ENCODE measurements at places on chromosomes 7 and 10. TPM values are rescaled to one million over a fixed set of nuclear protein-coding genes. Genes with fewer than 3 reads are reported as not detected.
A peak's percentile ranks its signal among the peaks of the same experiment; 100 is the strongest.

GRCh38 chr10:61835946-61836887 is 65.3 kb upstream of the ARID5B start:
- no peak for DNase-seq

GRCh38 chr10:20596065-20596755 is 300.9 kb downstream of the NEBL start:
- DNase-seq, result no peak

GRCh38 chr10:73039635-73040034 is 57.0 kb downstream of the P4HA1 start:
- no peak for DNase-seq

GRCh38 chr7:30974605-30975255 is 11.0 kb downstream of the GHRHR start:
- DNase-seq, result no peak

GRCh38 chr7:21636694-21637093 is 93.9 kb downstream of the DNAH11 start:
- DNase-seq, result no peak

Gene CUZD1
- 3.4 TPM for total RNA-seq

GRCh38 chr7:29362380-29362779 is 167.8 kb downstream of the CHN2 start:
- no peak for DNase-seq

Gene HOXA6
- not detected for total RNA-seq

GRCh38 chr7:141663081-141663849 is 38.7 kb downstream of the DENND11 start:
- DNase-seq, result no peak

DNA sequence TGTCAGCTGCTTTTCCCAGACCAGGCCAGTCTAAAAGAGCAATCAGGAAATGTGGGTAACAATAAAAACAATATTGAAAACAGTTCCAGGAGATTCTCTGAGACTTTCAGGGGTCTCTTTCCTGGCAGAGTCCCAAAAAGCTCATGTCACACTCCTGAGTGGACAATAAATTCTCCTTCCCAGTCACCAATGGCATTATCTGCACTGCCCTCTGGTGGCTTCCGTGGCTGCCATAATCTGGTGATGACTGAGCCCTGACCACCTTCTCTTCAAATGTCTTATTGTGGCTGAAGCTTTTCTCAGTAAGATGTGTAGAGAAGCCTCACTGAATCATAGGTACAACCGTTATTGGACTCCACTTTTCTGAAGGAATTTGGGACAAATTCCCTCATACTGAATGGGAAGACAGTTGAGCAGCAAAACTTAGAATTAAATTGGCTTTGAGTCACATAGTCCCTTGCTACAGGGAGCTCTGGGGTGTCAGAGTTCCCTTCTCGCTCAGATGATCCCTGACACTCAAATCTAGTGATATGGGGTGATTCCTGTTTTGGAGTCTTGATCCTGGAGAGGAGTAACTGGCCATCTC is 24.4 kb upstream of the ASAH2 start:
- DNase-seq, result peak; percentile 29

GRCh38 chr10:67670401-67670800 is 25.6 kb downstream of the CTNNA3 start:
- no peak for DNase-seq

Gene DKK1
- not detected for total RNA-seq

Gene NRG3
- total RNA-seq, result not detected

- DNase-seq, result peak; percentile 49
Measured at GRCh38 chr7:7681191-7681935, 37.0 kb downstream of the RPA3 start.

GRCh38 chr7:108442039-108442568 is 14.1 kb downstream of the NRCAM start:
- no peak for DNase-seq

GRCh38 chr10:114479307-114479706 is 75.0 kb upstream of the AFAP1L2 start:
- no peak for DNase-seq

Gene GALNT17
- total RNA-seq, result not detected

DNA sequence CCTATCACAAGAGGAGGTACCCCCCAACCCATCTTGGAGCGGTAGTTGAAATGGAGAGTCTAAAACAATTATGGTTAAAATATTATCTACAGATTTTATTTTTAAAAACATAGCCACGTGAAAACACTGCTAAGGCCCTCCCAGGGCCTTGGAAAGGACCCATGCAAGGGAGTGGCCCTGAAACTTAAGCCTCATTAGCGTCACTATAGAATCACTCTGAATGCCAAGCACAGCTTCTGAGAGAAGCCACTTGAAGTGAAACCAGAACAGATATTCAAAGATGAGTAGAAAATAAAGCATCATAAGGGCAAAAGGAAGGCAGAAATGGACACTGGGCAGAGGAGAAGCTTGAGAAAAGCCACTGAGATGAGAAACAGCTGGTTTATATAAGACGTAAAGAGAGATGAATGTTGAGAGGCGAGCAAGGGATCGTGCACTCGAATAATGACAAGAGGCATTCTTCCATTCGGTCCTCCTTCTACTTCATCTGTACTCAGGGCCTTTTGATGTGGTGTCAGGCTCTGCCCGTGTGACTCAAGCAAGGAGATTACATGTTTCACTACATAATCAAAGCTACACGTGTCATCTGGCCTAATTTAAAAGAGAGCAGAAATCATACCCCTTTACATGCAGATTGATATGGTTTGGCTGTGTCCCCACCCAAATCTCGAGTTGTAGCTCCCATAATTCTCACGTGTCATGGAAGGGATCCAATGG is 33.4 kb upstream of the SLC39A12 start:
- DNase-seq, result no peak

GRCh38 chr7:113281223-113281622 is 162.9 kb upstream of the SMIM30 start:
- DNase-seq, result no peak

DNA sequence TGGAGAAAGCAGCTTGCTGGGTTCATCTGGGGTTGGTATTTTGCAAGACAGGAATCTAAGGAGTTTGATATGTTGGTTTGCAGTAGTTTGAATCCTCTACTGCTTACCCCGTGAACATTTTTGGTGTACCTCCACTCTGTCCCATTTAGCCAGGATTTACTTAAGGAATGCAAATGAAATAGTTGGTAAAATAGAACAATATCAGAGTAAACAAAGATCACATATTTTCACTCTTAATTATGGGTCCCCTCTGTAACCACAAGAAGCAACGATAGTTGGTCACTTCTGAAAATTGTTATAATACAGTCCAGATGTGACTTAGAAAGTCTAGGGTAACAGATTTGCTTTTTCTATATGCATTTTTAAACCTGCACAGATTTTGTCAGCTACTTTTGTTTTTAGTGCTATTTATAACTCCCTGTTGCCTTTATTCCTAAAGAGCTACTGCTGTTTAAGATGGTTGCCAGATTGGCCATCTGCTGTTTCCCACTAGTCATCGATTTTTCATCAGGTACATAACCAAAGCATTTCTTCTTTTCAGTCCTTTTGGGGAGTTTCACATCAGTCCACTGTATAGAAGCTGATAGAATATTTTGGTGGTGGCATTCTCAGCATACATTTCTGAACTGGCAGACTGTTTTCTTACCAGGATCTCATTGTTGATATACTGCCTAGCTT is 37.6 kb downstream of the MAPK8 start:
- DNase-seq, result no peak

DNA sequence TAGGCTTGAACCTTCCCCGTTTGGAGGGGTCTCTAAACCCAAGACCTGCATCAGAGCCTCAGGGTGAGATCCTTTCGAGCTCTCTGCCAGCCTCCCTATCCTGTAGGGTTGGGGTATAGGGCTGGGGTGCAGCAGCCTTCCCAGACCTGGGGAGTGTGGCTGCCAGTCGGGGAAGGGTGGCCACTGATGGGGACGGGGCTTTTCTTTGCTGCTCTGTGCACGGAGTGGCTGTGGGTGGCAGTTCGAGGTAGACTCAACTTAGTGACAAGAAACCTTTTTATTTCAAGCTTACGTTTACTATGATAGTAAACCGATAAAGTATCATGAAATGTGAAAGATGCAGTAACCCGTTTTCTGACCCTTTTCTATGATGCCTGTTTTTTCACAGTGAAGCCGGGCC is 13.0 kb downstream of the ZNF316 start:
- DNase-seq, result no peak

Gene DMBT1
- not detected for total RNA-seq

Gene NEURL1
- total RNA-seq, result 9.2 TPM

GRCh38 chr10:43408331-43408709 is 666 bp downstream of the HNRNPF start:
- DNase-seq, result no peak

- DNase-seq, result no peak
Measured at GRCh38 chr7:15042285-15043065, 139.9 kb upstream of the DGKB start.

GRCh38 chr10:93874309-93875031 is 19.3 kb upstream of the SLC35G1 start:
- DNase-seq, result no peak

Gene CYP2C18
- not detected for total RNA-seq

Gene CDK1
- 90.7 TPM for total RNA-seq

DNA sequence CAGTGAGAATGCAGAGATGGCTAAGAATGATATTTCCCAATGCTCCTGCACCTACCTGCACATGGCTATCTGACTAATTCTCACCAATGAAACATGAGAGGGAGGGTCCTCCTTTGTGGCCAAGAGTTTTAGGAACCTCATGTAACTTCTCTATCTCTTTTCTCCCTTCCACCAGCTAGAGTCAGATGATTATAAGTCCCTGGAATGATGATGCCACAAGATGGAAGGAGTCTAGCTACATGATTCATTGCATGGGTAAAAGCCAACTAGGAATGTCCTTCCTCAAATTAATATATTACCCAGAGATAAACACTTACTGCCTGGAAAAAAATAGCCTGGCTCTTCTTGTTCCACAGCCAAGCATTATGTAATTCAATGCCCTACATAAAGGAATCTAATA is 55.1 kb upstream of the AASS start:
- no peak for DNase-seq

GRCh38 chr7:2864999-2865670 is 21.0 kb upstream of the GNA12 start:
- peak; percentile 70 for DNase-seq

DNA sequence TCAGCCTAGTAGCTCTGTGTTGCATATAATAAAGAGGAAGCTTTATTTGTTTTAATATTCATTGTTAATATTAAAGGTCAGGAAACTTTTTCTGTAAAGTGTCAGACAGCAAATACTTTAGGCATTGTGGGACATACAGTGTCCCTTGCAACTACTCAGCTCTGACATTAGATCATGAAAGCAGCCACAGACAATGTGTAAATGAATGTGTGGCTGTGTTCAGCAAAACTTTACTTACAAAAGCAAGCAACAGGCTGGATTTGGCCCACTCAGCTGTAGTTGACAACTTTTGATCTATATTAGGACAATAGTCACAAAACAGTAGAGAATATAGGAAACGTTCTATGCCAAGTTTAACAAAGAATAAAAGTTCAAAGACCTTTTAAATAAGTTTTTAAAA is 173.3 kb downstream of the RNLS start:
- no peak for DNase-seq

DNA sequence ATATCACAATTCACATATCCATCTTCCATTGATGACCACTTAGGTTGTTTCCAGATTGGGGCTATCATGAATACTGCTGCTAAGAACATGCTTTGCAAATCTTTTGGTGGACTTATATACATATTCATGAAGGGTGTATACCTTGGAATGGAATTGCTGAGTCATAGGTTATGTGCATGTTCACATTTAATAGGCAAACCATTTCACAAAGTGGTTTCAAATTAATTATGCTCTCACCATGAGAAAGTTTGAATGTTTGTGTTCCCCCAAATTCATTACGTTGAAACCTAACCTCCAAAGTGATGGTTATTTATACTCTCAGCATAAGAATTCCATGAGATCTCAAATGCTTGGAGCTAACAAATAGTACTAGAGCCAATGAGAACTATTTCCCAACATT is 86.4 kb downstream of the VPS41 start:
- DNase-seq, result no peak

DNA sequence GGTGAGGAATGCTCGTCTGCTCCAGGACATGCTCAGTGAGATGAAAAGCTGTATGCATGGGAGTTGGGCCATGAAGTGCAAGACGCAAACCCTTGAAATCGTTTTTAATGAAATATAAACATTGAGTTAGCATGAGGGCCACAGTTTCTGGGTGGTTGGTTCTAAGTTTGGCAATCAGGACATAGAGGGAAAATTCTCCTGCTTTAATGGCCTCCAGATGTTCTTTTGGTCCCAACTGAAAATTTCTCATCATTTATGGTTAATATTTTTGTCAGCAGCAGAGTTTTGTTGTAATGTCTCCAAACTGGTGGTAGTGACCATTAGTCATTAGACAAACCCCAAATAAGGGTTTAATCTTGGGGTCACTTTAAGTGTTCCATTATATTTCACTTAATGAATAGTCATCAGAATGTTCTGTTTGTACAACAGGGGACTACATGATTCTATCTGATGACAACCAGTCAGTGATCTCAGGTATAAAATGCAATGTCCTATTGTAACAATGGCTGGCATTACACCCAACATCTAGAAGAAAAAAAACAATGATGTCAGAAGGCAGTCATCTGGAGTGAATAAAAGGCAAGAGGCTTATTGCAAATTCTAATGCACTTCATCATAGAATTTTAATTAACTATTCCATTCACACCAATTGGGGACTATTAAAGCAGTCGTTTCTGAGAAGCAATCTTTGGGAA is 197.4 kb downstream of the JCAD start:
- no peak for DNase-seq

Measured in naive thymus-derived CD4-positive, alpha-beta T cell (primary cell).